NCI-H510A (cell line): ENCODE measurements at places on chromosomes 13 and 19.
A peak's percentile ranks its signal among the peaks of the same experiment; 100 is the strongest.

GRCh38 chr13:44575035-44575434 lies 1.1 kb downstream of the TSC22D1 start:
- DNase-seq = no peak

DNA sequence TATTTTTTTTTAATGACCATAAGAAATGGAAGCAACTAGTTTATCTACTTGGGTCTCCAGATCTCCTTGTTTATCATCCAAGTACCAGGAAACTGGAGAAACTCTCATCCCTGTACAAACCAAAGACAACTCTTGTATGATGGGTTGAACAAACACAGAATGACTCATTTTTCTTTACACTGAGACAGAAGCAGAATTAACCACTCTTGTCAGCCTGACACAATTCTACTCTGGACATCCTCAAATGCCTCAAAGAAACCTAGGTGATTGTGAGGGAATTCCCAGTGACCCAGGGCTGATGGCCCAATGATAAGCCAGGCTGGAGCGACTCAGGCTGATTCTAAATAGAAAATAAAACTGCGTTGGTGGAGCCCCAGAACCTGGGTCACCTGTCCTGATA lies 151.5 kb downstream of the ZNF737 start:
- no peak for DNase-seq

GRCh38 chr13:75329097-75329496 lies 152.9 kb downstream of the TBC1D4 start:
- no peak for DNase-seq

GRCh38 chr13:88622362-88622973 lies 951.3 kb downstream of the SLITRK5 start:
- no peak for DNase-seq

DNA sequence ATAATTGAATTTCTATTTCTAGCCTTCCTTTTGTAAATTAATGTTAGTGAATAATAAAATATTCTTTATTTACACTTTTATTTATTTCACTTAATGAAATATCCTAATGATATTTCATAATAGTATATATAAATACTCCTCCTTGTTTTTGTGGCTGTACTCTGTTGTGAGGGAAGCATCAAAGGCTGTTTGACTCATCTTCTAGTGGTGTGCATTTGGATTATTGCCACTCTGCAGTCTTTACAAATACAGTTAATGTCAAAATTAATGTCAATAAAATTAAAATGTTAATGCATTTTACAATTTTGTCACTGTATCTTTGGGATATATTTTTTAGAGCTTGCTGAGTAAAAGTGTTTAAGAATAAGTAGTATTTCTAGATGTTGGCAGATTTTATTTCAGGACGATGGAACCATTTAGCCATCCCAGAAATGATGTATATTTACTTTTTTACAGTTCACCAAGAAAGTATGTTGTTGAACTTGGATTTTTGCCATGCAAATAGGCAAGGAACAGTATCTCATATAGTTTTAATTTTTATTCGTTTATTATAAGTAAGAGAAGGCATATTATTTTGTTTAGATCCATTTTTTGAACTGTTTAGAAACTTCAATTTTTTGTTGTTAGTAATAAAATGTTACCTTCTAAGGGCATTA lies 281.2 kb upstream of the SLITRK6 start:
- DNase-seq = no peak

GRCh38 chr19:42017040-42017439 lies 23.0 kb upstream of the ATP1A3 start:
- no peak for DNase-seq

GRCh38 chr19:46225558-46226004 lies 4.0 kb upstream of the IGFL1 start:
- no peak for DNase-seq

GRCh38 chr13:107808389-107808788 lies 406.9 kb downstream of the LIG4 start:
- DNase-seq = no peak

DNA sequence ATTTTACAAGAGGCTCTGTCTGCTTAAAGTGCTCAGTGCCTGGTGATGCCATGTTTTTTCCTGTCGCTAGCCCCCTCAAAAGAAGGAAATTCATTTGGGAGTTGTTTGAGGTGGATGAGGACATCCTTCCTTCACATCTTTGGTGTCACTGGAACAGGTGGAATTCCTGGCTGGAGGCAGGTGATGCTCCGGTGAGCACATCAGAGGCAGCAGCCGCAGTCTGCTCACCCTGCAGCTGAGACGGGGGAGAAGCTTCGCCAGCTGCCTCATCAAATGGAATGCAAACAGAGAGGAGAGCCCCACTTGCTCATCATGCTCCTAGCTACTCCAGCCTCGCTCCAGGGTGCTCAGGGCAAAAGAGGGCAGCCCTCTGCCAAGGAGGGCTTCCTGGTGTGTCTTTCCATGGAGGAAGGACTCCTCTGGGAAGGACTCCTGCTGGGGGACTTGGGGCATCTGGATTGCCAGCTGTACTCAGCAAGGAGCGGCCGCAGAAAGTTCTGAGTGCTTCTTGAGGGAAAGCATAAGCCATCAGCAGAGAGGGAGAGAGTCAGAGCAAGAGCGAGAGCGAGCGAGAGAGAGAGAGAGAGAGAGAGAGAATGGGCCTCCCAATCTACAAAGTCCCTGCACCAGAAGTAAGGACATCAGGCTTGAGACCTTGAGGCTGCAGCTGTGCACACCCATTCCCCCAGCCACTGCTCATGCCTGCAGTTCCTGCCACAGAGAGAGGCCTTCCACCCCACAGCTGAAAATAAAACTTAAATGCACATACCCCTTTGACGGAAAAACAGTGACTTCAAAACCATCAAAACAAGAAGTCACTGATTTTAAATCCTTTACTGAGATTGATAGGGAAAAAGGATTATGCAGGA lies 74.3 kb upstream of the UBL3 start:
- DNase-seq = peak; percentile 63

GRCh38 chr13:22964245-22964966 lies 216.4 kb upstream of the SGCG start:
- no peak for DNase-seq

GRCh38 chr19:1923319-1923718 lies 17.7 kb upstream of the CSNK1G2 start:
- no peak for DNase-seq

DNA sequence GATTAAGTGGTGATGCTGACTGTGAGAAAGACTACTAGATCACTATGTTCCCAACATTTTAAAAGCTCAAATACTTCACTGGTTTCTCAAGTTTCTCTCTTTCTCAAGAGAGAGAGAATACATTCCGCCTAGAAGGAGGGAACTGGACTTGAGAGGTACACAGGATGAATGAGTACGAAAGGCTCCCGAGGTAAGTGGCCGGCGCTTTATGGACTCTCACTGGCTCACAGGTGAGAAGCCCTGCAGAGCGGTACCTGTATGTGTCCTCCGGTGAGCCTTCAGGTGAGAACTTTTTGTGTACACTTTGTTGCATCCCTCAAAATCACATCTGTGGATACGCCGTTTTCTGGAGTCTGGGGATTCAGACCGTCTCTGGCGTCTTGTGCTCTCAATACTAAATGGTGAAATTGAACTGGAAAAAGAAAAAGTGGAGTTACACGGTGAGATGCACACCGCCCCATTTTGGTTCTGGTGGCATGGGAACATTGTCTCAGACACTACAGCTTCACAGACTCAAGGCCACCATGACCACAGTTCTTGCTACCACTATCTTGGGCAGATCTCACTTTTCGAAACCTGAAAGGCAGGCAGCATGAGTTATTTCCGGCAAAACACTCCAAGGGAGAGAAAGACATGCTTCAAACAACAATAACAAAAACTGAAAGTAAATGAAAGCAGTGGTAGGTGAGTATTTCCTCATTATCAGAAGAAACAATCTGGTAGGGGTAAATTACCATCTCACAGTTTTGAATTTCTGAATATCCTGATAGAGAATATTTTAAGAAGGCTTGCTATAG lies 418.9 kb downstream of the KLF12 start:
- DNase-seq = no peak

DNA sequence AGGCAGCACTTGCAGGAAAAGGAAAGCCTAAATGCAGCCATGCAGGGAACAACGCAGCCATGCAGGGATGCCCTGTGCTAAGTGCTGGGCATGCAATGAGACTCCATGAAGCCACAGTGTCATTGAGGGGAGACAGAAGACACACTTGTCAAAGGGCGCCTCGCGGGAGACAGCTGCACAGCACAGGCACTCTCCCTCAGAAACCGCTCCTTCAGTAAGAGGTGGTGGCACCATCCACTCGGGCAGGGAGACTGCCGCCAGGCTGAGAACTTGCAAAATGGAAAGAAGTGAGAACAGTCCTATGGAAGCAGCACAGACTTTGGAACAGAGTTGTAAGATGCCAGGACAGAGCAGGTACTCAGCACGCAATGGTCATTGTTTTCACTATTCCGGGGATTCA lies 51.1 kb downstream of the GGACT start:
- no peak for DNase-seq

- DNase-seq = no peak
These were observed 1.0 kb downstream of the C19orf73 start for GRCh38 chr19:49117677-49118564.

GRCh38 chr13:108561149-108561548 lies 68.3 kb upstream of the MYO16 start:
- DNase-seq = peak; percentile 2

DNA sequence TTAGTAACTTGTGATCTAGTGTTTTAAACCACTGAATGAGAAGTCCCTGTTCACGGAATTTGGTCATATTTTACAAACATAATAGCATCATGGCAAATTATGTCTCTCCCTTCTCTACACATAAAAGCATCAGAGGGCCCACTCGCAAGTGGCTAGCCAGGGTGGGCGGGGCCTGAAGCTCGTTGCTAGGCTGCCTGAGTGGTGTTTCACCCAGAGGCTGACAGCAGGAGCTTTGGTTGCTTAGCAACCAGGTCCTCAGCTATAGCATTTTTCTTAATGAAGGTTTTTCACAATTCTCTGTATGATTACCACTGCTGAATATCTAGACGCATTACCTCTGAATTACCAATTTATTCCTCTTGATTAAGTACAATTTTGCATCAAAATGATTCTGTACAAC lies 126.5 kb downstream of the NALCN start:
- DNase-seq = peak; percentile 49

- DNase-seq = no peak
These were observed 34.9 kb downstream of the STARD13 start for GRCh38 chr13:33250609-33251008.

- no peak for DNase-seq
These were observed 290.8 kb downstream of the SHISA2 start for GRCh38 chr13:25761041-25761440.

DNA sequence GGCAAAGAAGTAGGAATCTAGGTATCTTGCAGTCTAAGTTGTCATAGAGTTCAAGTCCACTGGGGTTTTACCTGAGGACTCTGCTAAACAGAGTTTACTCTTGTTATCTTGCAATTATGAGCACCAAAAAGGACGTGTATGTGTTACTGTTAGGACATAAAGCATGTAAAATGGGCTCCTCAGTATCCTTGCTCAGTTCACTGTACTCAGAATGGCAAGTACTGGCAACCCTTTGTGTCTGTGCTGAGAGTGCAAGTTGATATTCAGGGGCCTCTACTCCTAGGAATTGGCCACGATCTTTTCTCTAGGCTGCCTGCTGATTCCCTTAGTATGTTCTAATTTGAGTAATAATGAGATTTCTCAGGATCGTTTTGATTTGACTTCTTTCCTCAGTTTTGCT lies 13.3 kb downstream of the TDRD3 start:
- no peak for DNase-seq

GRCh38 chr13:108850691-108851090 lies 221.3 kb downstream of the MYO16 start:
- DNase-seq = no peak

- DNase-seq = no peak
These were observed 55.6 kb upstream of the ZNF536 start for GRCh38 chr19:30316560-30317106.

DNA sequence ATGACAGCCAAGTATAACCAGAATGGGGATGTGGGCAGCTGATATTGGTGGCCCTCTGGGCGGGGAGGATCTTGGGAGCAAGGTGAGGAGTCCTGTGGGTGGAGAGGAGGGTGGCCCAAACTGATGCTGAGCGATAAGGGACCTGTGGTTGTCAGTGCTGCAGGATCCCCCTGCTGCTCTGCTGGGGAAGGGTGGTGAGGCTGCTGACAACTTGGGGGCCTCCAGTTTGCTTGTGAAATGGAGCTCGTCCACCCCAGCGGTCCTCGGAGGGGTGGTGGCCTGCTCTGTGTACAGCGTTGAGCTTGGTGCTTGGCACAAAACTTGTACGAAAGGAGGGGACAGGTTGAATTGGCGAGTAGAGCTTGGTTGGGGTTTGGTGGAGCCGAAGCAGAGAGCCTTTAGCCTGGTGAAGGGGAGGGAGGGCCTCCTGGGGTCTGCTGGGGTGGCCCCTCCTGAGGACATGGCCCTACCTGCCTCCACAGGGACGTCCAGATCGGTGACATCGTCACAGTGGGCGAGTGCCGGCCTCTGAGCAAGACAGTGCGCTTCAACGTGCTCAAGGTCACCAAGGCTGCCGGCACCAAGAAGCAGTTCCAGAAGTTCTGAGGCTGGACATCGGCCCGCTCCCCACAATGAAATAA lies 2.9 kb downstream of the RPS11 start:
- DNase-seq = no peak

DNA sequence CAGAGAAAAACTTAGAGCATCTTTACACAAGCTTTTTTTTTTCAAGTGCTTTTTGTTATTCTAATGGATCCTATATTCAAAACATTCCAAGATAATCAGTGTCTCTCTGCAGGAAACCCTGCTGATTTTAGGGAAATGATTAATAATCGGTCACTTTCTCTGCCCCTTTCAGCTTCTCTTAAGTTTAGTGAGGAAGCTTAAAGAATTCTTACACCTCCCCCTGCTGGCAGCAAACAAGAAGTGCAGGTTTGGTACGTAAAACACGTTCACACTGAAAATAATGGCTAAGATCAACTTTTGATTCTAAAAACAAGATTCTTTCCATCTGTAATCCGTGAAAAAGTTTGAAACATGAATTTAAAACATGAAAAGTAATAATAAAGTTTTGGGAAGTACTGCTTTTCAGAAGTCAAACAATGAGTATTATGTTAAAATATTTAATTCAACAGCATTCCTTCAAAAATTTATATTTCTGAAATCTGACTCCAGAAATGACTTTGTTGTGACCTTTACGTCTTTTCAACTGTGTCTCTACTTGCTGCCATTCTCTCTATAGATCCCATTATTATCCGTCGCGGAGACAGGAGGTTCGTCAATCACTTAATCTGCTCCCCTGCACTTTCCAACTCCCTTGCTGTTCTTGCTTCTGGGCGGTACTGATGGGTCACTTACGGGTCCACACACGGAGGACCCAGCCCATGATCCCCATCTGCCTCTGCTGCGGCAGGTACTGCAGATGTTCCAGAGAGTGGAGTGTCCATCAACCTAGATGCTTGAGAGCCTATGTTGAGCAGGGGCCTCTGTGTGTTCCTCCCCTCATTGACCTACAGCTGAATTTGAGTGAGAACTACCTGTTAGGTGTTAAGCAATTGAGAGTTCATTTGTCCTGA lies 203.1 kb upstream of the EDNRB start:
- no peak for DNase-seq

GRCh38 chr19:6873708-6874431 lies 13.5 kb upstream of the ADGRE1 start:
- DNase-seq = no peak

DNA sequence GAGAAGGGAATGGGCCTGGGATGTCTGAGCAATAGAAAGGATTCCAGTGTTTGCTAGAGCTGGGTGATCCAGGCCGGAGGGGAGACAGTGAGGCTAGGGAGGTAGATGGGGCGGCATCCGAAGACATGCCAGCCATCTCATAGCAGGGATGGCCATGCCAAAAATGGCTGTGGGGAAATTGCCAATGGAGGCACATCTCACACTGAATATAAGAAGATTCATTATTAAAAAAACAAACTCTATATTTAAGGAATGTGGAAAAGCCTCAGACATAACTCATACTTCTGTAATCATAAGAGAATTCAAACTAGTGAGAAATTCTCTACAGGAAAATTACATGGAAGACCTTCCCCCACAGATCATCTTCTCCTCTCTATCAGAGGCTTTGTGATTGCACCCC lies 289.2 kb downstream of the FGF9 start:
- no peak for DNase-seq
